ENCODE measurements at places on chromosomes 4 and X.

DNA sequence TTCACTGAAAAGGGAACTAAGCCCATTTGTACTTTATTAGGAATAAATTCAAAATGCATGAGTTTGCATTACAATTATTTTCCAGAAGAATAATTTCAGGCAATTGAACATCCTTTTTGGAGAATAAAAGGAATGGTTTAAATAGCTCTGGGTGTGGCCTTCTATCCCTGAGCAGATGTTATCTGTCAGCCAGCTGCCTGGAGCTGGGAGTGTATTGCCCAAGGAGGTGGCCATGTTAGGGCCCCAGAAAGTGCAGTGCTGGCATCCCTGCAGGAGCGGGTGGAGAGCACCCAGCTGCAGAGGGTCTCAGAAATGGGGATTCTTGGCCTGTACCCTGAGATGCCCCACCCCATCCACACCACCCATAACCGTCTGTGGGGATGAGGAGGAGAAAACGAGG, 21.6 kb upstream of the VEGFD start:
- DNase-seq, result no peak

DNA sequence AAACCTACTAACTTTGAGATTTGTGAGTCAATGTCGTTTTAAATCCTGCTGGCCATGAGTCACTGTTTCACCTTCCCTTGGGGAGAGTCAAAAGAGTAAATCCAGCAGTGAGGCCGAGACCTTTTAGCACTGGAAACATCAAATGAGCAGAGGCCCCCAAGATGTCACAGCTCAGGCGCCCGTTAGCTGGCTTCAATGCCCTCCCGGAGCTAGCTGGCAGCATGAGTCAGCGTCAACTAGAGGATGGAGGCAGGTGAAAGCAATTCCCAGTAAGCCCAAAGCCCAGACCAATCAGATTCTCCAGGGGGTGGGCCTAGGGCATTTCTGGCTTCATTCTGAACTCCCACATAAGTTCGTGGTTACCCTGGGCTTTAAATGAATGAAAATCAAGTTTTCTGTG, 170.9 kb downstream of the CLCN4 start:
- no peak for DNase-seq

DNA sequence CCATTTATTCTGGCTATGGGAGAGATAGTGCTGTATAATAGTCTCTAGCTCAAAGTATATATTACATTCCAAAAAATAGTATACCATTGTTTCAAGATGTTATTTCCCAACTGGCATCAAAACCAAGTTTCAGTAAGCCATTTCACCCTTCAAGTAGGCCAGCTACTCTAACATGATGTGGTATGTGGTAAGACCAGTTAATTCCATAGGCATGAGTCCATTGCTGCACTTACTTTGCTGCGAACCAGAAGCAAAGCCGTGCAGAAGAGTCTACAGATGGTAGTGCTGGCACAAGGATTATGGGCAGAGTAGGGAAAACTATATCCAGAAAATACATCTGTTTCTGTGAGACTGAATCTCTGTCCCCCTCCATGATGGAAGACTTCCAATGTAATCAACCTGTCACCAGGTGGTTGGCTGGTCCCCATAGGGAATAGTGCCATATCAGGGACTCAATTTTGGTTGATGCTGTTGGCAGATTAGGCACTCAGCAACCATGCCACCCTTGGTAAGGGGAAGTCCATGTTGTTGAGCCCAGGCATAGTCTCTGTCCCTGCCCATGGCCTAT, 49.8 kb upstream of the HSD17B10 start:
- DNase-seq, result no peak

- DNase-seq, result no peak
Observed at GRCh38 chr4:154205471-154205870, 286.1 kb downstream of the DCHS2 start.

DNA sequence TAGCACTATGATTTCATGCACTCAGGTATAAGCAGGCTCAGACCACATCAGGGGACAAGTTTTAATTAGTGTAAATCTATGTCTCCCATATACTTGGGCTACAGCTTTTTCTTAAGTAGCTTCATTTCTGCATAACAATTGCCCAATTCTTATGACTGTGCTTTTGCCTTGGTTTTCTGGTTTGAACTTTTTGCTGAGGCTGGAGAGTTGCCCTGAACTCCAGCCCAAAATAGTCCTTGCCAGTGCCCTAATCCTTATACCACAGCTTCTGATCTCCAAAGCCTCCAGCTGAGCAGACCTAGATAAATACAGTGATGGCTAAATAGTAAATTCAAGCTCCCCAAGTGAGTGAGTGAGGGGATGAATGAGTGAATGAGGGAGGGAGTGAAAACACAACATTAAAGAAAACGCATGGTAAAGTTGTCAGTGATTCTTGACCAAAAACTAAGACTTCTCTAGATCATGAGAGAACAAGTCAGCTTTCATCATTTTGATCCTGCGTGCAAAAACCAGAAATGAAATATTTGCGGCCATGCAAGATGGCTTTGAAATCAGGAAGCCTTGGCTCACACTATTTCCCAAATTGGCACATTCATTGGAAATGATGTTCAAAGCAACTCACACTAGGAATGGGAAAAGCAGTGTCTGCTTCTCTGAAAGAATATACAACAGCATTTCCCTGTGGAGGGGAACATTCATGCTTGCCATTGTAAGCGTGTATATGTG, 437.1 kb upstream of the CTSO start:
- DNase-seq, result no peak

GRCh38 chrX:68659786-68660185, 12.3 kb downstream of the STARD8 start:
- DNase-seq, result no peak

DNA sequence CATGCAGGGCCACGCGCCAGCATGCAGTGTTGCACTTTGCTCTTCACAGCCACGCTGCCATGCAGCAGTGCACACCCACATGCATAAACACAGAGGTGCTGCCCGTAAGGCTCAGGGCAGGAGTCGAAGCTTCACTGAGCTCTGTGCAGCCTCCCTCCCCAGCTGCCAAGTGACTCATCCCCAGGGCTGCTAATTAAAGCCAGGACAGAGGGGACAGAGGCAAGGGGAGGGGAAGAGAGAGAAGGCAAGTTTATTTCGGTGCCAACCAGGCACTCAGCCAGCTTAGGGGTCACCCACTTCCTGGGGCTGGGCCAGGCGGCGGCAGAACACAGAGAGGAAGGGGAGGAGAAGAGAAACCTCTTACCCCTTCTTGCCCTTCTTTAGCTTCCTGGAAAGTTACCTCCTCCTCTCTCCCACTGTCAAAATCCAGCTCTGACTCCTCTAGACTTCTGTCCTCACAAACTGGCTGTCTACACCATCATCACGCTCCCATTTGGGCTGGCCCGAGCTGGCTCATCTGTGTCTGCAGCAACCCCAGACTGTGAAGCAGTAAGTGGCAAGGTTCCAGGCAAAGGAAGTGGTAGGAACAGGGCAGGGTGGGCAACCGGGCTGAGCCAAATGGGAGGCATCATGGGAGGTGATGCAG, 6.2 kb upstream of the IQSEC2 start:
- no peak for DNase-seq

DNA sequence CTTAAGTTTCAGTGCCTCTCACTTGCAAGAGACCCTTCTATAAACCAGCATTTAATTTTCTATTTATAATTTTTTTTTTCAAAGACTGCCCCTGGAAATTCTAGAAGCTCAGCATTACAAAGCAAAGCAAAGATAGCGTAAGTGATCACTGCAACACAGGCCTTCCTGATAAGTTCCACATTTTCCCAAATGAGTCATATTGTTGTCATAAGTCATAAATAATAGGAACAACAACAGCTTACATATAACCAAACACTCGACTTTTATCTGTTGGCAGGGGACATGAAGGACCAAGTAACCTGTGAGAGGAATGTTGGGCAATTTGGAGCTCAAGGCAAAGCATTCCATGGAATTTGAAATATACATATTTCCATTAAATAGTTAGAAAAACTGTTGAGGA, 815.5 kb downstream of the DMD start:
- no peak for DNase-seq

- no peak for DNase-seq
Observed at GRCh38 chrX:153953342-153953830, 8.9 kb upstream of the RENBP start.

GRCh38 chrX:9591496-9591895, 126.6 kb downstream of the TBL1X start:
- no peak for DNase-seq

- DNase-seq, result peak; percentile 56
Observed at GRCh38 chr4:41718907-41719306, 29.6 kb downstream of the PHOX2B start.

GRCh38 chr4:113781439-113782040, 20.0 kb upstream of the CAMK2D start:
- DNase-seq, result peak; percentile 8

GRCh38 chrX:115702982-115703381, 142.0 kb downstream of the PLS3 start:
- DNase-seq, result no peak

DNA sequence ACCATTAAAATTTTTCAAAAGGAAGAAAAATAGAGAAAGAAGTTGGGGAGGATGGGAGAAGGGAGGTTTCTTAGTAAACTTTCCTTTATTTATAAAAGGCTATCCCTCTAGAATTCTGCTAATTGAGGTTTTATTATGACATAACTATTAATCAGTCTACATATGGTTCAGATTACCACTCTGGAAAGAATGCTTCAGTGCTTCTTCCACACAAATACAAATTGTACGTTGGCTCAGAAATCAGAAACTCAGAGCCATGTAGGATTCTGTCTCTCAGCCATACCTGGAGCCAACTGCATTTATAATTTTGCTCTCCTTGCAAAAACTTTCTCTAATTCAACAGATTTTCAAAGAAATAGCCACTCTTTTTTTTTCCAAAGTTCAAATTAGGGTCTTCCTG, 37.1 kb downstream of the SRPX start:
- DNase-seq, result no peak

DNA sequence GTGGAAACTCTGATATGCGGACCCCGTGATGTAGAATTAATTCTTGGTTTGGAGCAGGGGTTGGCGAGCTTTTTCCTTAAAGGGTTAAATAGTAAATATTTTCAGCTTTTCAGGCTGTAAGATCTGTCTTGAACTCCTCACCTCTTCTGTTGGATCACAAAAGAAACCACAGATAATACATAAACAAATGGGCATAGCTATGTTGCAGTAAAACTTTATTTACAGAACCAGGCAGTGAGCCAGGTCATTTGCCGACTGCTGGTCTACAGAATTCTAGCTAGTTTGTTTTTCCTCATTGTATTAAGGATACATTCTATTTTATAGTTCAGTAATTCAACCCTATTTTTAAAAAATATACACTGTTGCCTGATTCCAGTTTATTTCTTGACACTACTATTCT, 116.6 kb downstream of the PAPSS1 start:
- no peak for DNase-seq

DNA sequence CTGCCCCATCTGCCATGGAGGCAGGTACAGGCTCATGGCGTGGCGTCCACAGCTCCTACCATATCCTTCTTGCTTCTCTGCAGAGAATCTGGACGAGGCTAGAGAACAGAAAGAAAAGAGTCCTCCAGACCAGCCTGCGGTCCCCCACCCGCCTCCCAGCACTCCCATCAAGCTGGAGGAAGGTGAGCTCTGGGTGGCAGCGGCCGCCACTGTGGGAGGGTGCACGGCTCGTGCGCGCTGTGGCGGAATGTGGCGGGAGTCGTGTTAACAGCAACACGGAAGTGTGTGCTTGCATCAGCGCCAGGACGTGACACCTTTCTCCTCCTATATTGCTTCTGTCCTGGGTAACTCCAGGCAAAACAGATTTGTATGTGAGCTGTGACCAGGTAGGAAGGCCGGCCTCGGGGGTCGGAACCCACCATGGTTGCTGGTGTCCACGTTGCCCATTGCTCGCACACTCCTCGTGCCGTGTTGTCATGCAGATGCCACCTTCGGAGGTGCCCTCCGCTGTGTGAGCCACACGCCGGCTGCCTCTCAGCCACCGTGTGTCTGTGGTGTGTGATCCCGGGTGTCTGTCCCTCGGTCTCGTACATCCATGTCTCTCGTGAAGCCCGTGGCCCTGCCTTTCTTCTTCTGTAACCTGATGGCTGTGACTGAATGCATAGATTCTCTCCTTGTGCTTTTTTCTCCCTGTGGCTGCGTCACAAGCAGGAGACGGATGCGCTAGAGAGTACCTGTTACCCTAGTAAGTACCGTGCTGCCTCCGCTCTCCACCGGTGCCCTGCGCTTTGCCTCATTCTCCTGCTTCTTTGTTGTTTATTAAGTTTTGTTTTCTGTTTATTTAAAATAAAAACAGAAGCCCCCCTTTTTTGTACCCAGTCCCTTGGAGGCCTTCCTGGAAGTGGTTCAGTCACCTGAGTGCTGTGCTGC, 37.0 kb downstream of the NOP14 start:
- DNase-seq, result no peak

DNA sequence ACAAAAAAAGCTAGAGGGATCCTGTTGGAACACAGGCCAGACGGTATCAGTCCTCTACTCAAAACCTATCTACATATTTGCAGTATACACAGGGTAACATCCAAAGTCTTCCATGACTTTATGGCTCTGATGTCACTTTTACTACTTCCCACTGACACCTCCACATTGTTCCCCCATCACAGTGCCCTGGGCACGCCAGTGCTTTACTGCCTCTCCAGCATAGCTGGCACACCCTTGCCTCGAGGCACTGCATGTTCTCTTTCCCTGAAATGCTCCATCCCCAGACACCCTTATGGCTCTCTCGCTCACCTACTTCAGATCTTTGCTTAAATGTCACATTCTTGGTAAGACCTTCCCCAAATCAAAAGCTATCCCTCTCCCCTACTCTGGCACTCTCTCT, 6.3 kb upstream of the ATP10D start:
- no peak for DNase-seq

DNA sequence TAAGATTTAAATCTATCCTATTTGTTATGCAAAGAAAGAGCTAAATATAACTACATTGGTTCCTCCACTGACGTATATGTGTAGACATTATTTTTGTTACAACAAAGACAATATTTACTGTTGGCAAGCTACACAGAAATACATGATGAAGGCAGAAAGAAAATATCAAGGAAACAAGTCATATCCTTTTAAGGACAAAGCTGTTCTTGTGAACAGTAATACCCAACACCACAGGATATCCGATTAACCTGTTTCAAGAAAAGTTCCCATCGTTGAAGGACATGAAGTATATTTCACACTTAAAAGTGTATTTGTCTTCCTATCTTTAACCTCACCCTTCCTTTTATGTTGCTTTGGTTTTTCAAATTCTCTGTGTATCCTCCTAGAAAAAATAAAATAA, 235.8 kb upstream of the AADAT start:
- no peak for DNase-seq

DNA sequence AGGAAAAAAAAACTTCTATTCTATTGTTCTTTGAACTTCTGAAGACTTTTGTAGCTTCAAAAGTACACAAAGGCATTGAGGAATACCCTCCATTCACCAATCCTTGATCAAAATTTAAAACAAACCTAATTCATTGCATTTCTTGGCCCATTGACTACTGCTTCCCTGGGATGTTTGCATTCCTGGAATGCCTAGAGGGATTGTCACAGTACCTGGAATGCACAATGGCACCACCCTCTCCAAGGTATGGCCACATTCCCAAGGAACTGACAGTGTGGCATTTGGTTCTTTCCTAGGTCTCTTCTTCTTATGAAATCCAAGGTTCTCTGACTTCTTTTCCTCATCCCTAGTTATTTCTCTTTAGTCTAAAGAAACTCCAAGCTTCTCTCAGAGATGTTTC, 600.7 kb downstream of the CCSER1 start:
- no peak for DNase-seq

GRCh38 chr4:125123570-125124109, 191.1 kb upstream of the FAT4 start:
- no peak for DNase-seq
